Activated CD8-positive, alpha-beta memory T cell treated with anti-CD3 and anti-CD28 coated beads for 24 hours (primary cell): ENCODE measurements at places on chromosomes 4 and X.

GRCh38 chrX:76428243-76429130 lies 977 bp downstream of the MAGEE1 start:
- DNase-seq: peak; percentile 72

DNA sequence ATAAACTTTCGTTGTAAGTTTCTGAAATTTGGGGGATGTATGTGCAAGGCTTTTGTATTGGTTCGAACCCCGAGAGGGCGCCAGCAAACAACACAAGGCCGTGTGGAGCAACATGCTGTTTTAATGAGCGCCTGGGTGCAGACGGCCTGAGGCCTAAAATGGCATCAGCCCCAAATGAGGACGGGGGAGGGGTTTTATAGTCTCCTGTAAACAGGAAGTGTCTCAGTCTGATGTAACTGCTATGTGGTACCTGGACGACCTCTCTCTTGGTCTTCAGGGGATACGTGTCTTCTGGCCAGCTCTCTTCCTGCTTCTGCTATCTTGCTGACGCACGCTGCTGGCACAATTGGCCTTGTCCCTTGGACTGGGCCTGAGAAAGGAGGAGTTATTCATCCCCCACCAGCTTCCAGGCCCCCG lies 1348.0 kb downstream of the ADGRL3 start:
- DNase-seq: no peak

GRCh38 chrX:44433556-44433955 lies 90.1 kb upstream of the EFHC2 start:
- no peak for DNase-seq

DNA sequence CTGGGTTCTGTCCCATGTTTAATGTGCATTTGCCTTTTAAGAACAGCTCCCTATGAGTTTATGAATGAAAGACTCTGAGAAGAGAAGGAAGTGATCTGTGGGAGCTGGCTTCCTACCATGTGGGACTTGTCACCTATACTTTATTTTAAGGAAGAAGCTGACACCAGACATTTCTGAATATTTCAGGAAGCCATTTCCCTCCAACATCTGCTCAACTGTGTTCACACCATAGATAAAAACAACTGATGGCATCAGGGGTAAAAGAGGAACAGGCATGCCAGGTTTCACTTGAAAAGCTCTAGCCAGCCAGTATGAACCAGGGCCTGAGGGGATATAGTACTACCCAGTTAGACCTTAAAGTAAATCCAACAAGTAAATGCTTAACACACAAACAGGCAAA lies 116.0 kb downstream of the COL4A6 start:
- no peak for DNase-seq

DNA sequence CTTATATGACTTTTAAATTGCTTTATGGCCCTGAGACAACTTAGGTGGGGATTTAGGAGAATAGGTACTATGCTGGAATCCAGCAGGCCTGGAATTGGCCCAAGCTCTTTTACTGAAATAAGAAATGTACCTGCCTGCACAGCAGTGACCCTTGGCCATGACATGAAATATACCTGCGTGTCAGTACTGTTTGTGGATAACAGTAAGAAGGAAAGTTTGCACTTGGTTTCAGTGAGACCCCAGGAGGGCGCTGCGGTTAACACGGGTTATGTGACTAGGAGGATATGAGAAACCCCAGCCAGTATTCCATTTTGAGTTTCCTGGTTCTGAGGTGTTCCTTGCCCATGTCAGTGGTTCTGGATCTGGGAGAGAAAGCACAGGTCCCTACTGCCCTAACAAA lies 5.3 kb downstream of the MTM1 start:
- DNase-seq: no peak

DNA sequence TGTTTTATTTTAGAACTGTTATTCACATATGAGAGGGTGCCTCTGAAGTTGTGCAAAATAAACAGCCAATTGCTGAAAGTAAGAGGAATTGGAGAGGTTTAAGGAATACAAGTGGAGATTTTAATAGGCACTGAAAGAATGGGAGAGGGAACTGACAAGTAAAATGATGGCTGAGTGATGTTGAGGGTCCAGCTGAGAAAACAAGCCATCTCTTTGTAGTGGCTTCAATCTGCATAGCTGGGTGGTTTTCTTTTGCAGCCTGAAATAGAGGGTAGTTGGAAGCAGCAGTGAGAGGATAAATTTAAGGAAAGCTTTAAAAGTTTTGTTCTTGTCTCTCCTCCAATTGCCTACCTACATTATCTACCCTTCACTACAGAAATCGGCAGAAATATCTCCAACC lies 106.7 kb upstream of the DGKK start:
- DNase-seq: no peak

DNA sequence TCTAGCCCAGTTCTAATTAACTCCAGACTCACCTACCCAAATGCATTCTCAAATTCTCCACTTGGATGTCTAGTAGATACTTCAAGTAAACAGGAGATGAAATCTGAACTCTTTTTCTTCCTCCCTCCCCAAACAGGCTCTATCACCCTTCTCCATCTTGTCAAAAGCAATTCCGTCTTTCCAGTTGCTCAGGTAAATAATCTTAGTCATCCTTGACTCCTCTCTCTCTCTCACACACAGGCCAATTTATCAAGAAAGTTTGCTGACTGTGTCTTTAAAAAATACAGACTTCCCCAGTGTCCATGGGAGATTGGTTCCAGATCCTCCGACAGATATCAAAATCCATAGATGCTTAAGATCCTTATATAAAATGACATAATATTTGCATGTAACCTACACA lies 12.9 kb downstream of the TXK start:
- DNase-seq: no peak

DNA sequence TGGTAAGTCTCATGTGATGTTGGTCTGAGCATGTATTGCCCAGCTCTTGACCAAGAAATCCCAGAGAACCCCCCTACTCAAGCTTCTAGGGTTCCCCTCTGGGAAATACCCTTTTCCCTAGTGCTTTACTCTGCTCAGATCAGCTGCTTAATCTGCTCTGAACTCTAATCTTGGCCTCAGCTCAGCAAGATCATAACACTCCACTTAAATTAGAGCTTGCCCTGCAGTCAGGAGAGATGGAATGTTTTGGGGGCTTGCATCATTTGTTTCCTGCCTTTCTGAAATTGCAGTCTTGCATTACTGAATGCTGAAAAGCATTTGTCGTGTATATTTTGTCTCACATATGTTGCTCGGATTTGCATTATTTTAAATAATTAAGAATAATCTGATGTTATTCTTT lies 1153.6 kb downstream of the FSTL5 start:
- no peak for DNase-seq

DNA sequence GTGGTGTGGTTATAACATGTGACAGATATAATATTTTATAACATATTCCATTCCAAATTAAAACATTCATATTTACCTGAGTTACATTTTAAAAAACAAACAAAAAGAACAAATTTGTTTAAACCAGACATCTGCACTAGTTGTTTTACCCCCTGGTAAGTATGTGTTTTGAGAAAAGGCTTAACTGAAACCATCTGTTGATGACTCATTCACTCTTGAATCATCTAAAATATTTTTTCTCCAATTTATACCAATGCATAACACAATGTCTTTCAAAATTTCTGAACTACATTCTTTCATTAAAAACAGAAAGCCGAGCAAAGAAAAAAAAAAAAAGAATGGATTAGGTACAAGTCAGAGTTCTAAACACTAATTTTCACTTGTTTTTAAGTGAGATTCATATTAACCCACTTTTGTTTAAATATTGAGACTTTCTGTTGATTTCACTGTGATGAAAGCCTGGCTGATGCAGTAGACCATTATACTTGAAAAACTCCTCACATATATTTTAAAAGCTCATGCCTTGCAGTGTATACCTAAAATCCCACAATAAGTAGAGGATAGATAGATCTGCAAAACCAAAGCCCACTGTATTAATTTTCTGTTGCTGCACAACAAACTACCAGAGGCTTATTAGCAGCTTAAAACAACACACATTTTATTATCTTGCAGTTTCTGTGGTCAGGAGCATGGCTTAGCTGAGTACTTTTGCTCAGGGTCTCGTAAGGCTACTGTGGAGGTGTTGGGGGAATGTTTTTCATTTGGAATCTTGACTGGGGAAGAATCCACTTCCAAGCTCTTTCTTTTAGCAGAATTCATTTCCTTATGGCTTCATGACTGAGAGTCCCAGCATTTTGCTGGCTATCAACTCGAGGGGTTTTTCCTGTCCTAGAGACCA lies 221.5 kb downstream of the PCDH18 start:
- no peak for DNase-seq

DNA sequence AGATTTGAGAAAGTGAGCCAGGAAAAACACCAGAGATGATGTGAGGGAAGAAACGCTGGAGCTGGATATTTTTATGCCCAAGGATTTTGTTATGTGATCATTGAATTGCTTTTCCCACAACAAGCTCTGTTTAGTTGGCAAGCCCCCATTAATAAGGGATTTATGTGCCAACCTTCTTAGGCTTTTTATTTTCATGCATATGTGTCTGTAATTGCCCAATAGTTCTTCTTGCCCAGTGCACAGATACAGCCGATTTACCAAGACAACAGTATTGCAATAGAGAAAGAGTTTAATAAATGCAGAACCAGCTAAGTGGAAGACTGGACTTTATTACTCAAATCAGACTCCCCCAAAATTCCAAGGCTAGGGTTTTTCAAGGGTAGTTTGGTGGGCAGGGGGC lies 57.7 kb downstream of the TRIM2 start:
- no peak for DNase-seq

GRCh38 chrX:152958047-152958446 lies 35.9 kb downstream of the PNMA5 start:
- no peak for DNase-seq
